ENCODE measurements at places on chromosomes 2 and 18. TPM values are rescaled to one million over a fixed set of nuclear protein-coding genes. Genes with fewer than 3 reads are reported as not detected.

The ZBTB7C gene
- 9.6 TPM for total RNA-seq

- no peaks in the 10 kb centered on the region for H3K4me1 ChIP-seq
- H3K4me3 ChIP-seq, result no peak overlapping the region
- no peaks in the 10 kb centered on the region for H3K27me3 ChIP-seq
- DNase-seq, result no peak
Measured at GRCh38 chr18:26869640-26870039, 4.1 kb upstream of the AQP4 start.

- H3K27ac ChIP-seq, result no peak overlapping the region
- H3K27me3 ChIP-seq, result no peaks in the 10 kb centered on the region
- DNase-seq, result no peak
Measured at GRCh38 chr2:126788113-126788512, 110.6 kb upstream of the TEX51 start.

The TDRD15 gene
- total RNA-seq, result 0.42 TPM

DNA sequence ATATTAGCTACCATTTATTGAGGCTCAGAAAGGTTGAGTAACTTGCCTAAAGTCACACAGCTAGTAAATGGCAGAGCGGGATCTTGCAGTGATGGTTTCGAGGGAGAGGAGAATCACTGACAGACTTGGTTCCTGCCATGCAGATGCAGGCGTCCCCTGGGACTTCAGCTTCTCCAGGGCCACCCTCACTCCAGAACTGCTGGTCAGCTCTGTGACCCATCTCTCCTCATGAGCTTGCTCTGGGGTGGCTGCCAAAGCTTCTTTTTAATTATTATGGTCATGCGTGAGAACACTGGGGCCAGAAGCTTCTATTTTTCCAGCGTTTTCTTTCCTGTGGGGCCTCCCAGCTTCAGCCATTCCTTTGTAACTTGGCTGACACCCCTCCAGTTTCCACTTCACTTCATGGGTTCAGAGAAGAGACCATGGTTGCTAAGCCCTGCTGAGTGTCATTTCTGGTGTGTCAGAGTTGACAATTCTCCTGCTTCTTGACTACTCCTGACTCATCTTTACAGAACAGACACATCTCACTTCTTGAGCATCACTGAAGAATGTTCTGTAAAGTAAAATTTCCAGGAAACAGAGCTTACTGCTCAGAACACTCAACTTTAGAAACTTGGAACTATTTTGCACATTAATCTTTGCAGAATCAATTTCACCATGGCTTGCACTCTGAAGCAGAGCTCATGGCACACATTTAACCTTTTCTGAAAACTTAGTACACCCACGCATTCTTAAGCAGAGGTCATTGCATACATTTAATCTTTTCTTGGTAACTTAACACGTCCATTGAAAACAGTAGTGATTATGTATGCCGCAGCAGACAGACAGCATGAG lies 70.4 kb downstream of the IL1R2 start:
- no peaks in the 10 kb centered on the region for H3K27me3 ChIP-seq
- no peak overlapping the region for H3K4me3 ChIP-seq
- peaks cover 36% of the 10 kb centered on the region for H3K4me1 ChIP-seq
- DNase-seq, result no peak
- H3K27ac ChIP-seq, result peak overlapping the region; percentile 99

- H3K4me3 ChIP-seq, result no peak overlapping the region
- no peaks in the 10 kb centered on the region for H3K36me3 ChIP-seq
- peak overlapping the region; percentile 31 for H3K27ac ChIP-seq
- no peak for DNase-seq
- H3K4me1 ChIP-seq, result peaks cover 35% of the 10 kb centered on the region
Measured at GRCh38 chr2:215884451-215885087, 128.8 kb downstream of the MREG start.

The KIF5C gene
- total RNA-seq, result 4.5 TPM

- H3K4me3 ChIP-seq, result peak overlapping the region; percentile 59
- no peaks in the 10 kb centered on the region for H3K36me3 ChIP-seq
- H3K27ac ChIP-seq, result no peak overlapping the region
- H3K27me3 ChIP-seq, result no peaks in the 10 kb centered on the region
- no peak for DNase-seq
Measured at GRCh38 chr2:45770811-45771210, 119.3 kb downstream of the PRKCE start.

DNA sequence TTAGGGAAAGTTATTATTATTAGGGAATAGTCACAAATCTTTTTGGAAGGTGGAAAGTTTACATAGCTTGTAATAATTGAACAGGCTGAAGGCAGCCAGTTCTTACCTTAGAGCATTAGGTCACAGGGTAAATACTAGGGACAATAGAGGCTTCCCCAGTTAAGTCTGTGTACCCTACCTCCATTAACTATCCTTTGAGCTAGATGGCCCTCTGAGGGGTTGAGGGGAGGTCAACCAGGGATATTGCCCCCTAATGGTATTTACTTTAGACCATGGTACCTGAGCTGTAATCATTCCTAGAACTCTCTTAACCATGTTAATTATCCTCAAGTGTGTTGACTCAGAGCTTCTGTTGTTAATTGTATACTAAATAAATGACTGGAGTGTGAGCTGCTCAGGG lies 120.5 kb upstream of the SCN7A start:
- no peak overlapping the region for H3K4me3 ChIP-seq
- H3K27me3 ChIP-seq, result no peaks in the 10 kb centered on the region
- no peak for DNase-seq
- no peaks in the 10 kb centered on the region for H3K36me3 ChIP-seq
- H3K4me1 ChIP-seq, result no peaks in the 10 kb centered on the region

- H3K36me3 ChIP-seq, result peaks cover 2% of the 10 kb centered on the region
- H3K27me3 ChIP-seq, result no peaks in the 10 kb centered on the region
- no peak for DNase-seq
- H3K4me3 ChIP-seq, result no peak overlapping the region
- H3K27ac ChIP-seq, result no peak overlapping the region
- no peaks in the 10 kb centered on the region for H3K4me1 ChIP-seq
Measured at GRCh38 chr2:46899053-46899452, 16.6 kb downstream of the MCFD2 start.

GRCh38 chr2:21774691-21775368 lies 651.1 kb downstream of the TDRD15 start:
- no peak overlapping the region for H3K27ac ChIP-seq
- no peaks in the 10 kb centered on the region for H3K27me3 ChIP-seq
- peaks cover 35% of the 10 kb centered on the region for H3K4me1 ChIP-seq
- no peak for DNase-seq
- no peaks in the 10 kb centered on the region for H3K36me3 ChIP-seq

DNA sequence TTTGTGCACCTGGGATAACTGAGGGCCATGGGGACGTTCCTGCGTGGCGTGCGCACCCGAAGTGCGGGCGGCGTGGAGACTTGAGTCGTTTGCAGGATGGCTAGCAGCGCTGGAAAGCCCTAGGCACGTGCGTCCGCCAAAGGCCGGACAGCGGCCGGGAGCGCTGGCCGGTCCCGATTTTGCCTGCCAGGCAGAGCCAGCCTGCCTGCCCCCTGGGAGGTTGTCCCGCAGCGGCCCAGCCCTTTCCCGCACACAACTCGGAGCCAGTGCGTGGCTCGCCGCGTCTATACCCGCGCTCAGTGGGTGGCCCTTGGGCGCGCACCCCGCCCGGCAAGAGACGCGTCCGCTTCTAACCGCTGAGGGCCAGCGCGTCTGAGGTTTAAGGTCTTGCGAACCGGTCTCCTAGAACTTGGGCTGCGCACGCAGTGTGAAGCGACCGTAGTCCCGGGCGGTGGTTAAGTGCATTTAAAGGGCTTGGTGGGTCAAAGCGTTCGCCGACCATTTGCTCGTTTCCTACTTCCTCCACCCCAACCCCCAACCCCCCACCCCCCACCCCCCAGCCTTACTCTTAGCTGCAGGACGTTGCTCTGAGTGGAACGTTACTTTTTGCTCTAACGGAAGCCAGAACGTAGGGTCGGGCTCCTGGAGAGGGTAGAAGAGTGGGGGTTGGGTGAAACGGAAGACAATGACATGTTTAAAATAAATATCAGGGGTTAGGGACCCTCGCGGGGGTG lies 627 bp downstream of the CDCA7 start:
- DNase-seq, result no peak
- H3K4me1 ChIP-seq, result peaks cover 9% of the 10 kb centered on the region
- peak overlapping the region; percentile 78 for H3K4me3 ChIP-seq

DNA sequence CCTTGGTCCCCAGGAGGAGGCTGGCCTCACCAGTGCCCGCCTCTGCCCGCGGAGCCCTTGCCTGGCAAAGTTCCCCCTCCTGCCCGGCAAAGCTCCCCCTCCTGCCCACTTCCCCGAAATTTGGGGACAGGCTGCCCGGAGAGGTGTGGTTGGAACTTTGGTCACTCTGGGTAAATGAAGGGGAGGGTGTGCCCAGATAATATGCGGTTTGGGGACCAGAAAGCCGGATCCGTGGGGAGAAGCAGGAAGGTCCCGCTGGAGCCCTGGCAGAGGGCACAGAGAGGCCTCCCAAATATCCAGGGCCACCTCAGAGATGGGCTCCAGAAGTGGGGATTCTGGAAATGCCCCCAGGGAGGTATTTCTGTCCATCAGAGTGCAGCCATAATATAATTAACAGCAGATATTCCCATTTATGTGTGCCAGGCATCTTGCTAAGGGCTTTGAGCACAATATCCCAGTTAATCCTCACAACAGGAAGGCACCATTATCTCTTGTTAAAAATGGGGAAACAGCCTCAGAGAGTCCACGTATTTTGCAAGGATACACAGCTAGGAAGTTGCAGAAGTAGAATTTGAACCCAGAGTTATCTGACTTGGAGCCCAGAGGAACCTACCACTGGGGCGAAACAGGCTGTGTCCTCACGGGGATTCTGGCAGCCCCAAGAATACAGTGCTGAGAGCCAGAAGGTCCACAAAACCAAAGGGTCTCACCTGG lies 914 bp downstream of the STEAP3 start:
- H3K4me3 ChIP-seq, result peak overlapping the region; percentile 84
- no peak for DNase-seq
- H3K27me3 ChIP-seq, result no peaks in the 10 kb centered on the region
- no peak overlapping the region for H3K27ac ChIP-seq

DNA sequence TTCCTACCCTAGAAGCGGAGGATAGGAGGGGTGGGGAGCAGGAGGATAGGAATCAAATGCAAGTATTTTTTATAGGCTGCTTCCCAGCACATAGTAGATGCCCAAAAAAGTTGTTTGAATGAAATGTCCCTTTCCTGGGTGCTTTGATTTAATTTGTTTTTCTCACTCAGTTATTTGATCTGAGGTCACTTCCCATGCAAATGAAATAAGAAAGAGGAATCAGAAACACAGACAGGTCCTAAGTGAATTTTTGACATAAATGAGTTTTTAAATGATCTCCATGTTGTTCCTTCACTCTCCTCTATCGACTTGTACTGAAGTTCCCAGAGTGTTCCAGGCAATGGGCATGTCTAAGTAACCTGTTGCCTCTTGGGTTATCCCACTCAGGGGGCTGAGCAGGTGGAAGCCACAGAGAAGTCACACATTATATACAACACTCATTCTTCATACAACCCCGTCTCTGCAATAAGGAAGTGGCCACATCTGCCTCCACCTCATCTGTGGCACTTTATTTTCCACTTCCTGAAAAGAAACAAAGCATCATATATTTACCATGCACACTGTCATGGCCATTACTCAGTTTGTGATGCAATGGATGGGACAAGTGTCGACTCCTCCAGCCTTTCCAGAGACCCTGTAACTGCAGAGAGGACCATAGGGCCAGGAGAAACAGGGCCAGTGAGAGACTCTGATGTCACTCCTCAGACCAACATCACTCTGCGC lies 81.9 kb upstream of the ZNF397 start:
- peaks cover 4% of the 10 kb centered on the region for H3K4me1 ChIP-seq
- DNase-seq, result no peak

The SESTD1 gene
- total RNA-seq, result 62.2 TPM

GRCh38 chr2:207067473-207067872 lies 98.3 kb downstream of the KLF7 start:
- DNase-seq, result no peak
- H3K4me1 ChIP-seq, result no peaks in the 10 kb centered on the region
- no peak overlapping the region for H3K4me3 ChIP-seq
- H3K36me3 ChIP-seq, result no peaks in the 10 kb centered on the region

DNA sequence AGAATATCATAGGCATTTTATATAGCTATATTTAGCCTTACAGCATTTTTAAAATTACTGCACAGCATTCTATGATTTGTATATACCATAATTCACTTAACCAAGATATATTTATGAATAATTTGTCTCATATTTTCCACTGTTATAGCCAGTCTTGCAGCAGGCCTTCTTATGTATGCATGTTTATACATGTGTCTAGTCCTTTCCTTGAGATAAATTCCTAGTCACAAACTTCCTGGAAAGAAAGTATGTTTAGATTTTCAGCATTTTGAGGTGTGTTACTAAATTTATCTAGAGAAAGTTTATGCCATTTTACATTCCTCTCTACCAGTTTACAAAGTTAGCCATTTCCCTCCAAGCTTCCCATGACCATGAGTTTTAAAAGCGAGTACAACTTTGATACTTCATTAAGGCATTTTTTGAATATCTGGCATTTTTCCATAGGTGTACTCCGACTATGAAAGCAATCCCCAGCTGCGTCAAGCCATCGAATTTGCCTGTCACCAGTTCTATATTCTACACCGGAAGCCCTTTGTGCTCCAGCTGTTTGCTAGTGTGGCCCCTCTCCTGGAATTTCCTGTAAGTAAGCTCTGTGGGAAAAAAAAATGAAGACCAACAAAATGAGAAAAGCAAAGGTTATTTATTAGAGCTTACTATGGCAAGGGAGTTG lies 59.4 kb upstream of the RPE start:
- no peaks in the 10 kb centered on the region for H3K36me3 ChIP-seq
- no peak overlapping the region for H3K27ac ChIP-seq
- H3K4me1 ChIP-seq, result no peaks in the 10 kb centered on the region
- no peak for DNase-seq
- H3K27me3 ChIP-seq, result no peaks in the 10 kb centered on the region
- H3K4me3 ChIP-seq, result no peak overlapping the region

GRCh38 chr18:61569176-61569892 lies 236.1 kb downstream of the CDH20 start:
- no peak for DNase-seq
- H3K4me1 ChIP-seq, result peaks cover 13% of the 10 kb centered on the region
- no peaks in the 10 kb centered on the region for H3K27me3 ChIP-seq
- H3K4me3 ChIP-seq, result no peak overlapping the region

GRCh38 chr2:179051250-179051649 lies 1.3 kb upstream of the CCDC141 start:
- no peak overlapping the region for H3K4me3 ChIP-seq
- no peaks in the 10 kb centered on the region for H3K36me3 ChIP-seq
- H3K4me1 ChIP-seq, result peaks cover 28% of the 10 kb centered on the region
- no peak for DNase-seq
- no peaks in the 10 kb centered on the region for H3K27me3 ChIP-seq
- no peak overlapping the region for H3K27ac ChIP-seq

The PPP1R7 gene
- total RNA-seq, result 28.9 TPM

The REV1 gene
- 107 TPM for total RNA-seq

DNA sequence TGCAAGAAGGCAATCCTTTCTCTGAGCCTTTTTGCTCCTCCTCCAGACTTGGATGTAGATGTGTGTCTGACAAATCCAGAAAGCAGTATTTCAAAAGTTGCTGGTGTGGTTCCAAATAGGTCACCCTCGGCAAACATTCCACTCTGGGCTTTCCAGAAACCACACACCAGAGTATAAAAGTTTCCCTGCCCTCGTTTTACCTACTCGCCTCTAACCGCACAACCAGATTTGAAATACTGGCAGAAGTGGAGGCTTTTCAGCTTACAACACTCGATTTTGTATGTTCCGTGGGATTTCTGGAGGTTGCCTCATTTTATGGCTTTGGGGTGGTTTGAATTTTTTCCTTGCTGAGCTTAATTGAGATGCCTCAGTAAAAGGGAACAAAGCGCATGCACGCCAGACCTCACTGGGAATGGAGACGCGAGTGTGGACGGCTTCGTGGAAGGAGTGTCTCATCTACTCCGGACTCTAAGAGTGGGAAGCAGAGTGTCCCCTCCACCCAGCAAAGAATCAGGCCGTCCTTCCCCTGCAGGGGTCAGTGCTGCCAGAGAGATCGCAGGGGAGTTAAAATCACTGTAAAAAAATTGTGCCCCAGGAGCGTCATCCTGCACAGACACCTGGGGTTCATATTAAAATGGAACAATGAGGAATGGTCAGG lies 44.0 kb upstream of the RPL31 start:
- H3K4me3 ChIP-seq, result peak overlapping the region; percentile 45
- no peaks in the 10 kb centered on the region for H3K36me3 ChIP-seq
- H3K27ac ChIP-seq, result no peak overlapping the region

Measured in thoracic aorta (tissue), 2 donors.